Spinal cord (tissue), 10 donors: ENCODE measurements at places on chromosomes 4 and X.
A peak's percentile ranks its signal among the peaks of the same experiment; 100 is the strongest.

DNA sequence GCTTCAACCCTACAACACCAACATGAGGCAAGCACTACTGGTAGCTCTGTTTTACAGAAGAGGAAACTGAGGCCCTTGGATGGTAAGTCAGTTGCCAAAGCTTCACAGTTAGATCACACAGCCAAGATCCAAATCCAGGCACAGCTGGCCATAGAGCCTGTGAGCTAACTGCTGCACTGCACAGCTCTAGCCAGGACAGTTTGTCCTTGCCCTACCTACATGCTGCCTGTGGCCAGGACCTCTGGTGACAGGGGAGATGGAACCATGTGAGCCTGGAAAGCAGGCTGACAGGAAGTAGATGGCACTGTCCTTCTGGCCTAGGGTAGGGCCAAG, 257.8 kb downstream of the FBXW7 start:
- DNase-seq = no peak

- DNase-seq = no peak
These were observed 39.2 kb downstream of the ARHGAP24 start for GRCh38 chr4:85514117-85514516.

GRCh38 chrX:43333543-43333942, 322.6 kb upstream of the MAOA start:
- no peak for DNase-seq

DNA sequence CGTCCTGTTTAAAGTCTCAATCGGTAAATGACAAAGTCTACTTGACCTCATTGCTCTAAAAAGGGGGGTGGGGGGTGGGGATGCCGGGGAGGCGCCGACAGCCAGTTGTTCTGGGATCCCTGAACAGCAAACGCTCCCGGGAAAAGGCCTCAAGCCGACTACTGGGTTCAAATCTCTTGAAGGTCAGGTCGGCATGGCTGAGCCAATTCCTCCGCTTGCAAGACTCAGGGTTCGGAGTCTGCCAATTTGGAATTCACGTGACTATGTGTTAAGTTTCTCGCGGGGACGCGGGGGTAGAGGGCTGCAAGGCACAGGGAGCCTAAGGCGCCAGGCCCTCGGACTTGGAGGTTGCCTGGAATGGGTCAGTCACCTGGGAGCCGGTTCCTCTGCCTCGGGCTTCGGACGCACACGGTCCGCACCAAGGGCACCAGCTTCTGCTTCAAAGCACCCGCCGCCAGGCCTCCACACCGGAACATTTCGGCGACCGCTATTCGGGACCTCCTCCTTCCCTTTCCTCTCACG, 399 bp downstream of the AIFM1 start:
- no peak for DNase-seq

DNA sequence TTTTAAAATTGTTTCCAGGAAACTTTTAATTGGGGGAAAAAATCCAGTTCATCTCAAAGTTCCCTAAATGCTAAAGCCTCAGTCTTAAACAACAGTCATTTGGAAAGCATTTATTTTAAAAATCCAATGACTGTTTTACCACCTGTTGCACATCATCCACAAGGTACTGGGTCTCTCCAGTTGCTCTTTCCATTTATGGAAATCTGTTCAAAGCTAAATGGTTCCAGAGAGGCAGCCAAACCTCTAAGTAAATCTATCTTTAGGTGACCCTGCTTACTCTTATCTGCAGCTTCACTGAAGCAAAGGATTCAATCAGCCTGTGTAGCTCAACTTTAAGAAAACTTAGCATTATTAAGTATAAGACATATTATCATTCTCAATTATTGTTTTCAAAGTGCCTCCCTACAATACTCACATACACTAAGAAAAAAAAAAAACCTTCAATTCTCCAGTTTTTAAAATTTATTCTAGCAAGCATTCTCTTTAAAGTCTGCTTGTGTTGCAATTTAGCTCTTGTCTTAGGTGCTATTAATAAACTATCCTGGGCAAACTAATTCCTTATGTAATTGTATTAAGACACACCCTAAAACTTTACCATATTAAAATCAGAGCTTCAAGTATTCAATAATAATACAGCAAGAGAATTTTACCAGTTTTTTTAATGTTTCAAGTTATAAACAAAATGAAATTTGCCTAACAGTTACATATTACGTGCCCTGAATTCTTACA, 60.6 kb downstream of the NOCT start:
- no peak for DNase-seq

- peak; percentile 57 for DNase-seq
These were observed 40.5 kb downstream of the CASP6 start for GRCh38 chr4:109662771-109663170.

DNA sequence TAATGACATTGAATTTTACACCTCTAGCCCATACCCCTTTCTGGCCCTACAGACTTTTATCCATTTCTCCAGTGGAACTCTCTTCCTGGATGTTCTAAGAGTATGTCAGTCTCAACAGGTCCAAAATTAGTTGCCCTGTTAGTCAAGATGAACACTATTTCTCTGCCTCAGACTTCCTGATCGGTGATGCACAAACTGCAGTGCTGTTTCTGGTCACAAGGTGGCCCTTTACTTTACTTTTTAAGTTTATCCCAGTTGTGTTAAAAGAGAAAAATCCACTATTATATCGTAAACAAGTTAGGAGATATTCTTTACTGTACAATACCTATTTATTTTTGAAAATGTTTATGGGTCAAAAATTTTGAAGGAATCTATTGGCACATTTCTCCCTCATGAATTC, 13.1 kb downstream of the TCEAL7 start:
- DNase-seq = peak; percentile 76

DNA sequence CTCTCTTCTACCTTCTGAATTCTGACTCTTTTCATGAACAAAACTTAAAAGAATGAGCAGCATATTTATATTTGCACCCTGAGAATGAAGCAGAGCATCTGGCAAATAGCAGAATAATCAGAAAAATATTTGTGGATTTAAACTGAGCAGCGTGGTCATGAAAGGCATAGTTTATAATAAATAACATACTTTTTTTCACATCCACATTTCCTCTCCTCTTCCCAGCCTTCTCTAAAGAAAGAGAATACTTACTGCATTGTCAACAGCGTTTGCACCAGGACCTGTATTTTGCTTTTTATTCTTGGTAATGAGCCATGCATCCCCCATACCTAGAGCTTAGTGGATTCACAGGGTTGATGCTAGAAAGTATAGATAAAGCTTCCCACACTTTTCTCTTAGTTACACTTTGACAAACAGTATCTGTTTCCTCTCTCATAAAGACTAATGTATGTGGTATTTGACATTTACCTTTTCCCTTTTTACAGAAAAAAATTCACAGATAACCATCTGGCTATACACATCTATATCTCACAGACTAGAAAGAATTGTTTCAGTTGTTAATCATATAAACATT, 131.5 kb downstream of the PRSS12 start:
- no peak for DNase-seq

DNA sequence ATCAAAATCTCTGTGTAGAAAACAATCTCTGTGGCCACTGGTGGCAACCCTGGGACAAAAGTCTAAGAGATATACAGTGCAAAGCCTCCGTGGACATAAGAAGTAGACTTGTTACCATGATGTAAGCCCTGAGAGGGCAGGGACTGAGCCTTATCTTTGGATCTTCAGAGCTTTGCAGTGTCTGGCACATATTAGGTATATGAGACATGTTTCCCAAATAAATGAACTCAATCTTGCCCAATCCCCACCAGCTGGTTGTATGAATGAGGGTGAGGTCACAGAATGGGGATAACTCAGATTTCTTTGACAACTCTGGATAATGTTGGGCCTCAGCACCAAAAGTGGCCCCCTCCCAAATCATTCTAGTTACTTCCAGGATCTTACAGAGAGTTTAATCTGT, 511.4 kb upstream of the DIPK2B start:
- no peak for DNase-seq
